ENCODE measurements at places on chromosomes 2 and 18. TPM values are rescaled to one million over a fixed set of nuclear protein-coding genes. Genes with fewer than 3 reads are reported as not detected.

Gene CD28
- total RNA-seq = not detected

Gene ASIC4
- not detected for total RNA-seq

GRCh38 chr2:59575191-59575590, 978.3 kb downstream of the BCL11A start:
- DNase-seq = no peak

Gene ACMSD
- 3.3 TPM for total RNA-seq

Gene HOXD8
- total RNA-seq = 13.4 TPM

DNA sequence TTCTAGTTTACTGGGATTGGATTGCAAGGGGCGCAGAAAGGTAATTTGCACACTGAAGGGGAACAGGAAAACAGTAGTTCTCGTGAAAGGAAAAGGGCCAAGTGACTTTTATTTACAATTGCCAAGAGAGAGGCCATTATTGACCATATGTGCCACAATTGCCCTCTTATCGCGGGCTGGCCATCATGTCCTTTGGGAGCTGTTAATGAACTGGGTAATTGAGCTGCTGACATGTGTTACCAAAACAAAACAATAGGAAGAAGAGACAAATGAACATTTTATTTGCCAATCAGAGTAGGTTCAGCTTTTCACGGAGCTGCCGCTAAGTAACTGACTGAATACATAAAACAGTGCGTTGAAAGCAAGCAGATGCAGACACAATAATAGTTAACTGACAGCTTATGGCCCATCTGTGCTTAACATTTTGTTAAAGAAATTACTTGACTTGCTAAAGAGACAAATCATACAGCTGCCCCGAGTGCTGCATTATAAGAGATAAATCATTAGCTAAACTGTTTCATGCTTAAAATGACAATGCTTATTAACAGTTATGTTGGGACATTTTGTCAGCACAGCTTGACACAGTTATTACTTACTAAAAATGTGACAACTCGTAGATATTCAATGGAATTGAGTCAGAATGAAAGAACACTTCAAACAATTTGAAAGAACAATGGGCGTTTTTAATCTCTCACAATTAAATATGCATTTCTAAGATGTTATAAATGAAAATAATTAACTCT, 57.5 kb downstream of the PAX3 start:
- no peak for DNase-seq

DNA sequence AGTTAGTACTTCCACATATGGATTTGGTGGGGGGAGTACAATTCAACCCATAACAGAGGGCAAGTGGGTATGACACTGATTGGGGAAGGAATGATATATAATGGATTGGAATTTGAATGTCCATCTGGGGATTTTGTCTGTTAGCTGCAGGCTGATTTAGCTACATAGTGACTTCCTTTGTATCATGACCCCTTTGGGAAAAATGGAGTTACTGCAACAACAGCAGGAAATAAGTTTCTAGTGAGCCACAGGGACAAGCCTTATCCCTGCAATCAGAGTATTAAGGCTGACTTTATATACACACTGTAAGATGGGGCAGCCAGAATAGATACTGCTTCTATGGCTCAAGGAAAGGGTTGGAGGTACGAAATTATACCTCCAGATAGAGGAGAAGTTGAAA, 404.4 kb upstream of the MEIS1 start:
- no peak for DNase-seq

Gene AAMP
- 167 TPM for total RNA-seq

- no peak for DNase-seq
Observed at GRCh38 chr18:54946149-54946581, 13.1 kb downstream of the CCDC68 start.

- no peak for DNase-seq
Observed at GRCh38 chr2:229843613-229844012, 78.2 kb downstream of the TRIP12 start.
